CD8-positive, alpha-beta T cell (primary cell): ENCODE measurements at places on chromosomes 2 and 18. TPM values are rescaled to one million over a fixed set of nuclear protein-coding genes. Genes with fewer than 3 reads are reported as not detected.

The ACADL gene
- total RNA-seq, result not detected

The MAL gene
- 56.0 TPM for total RNA-seq

The POTEJ gene
- total RNA-seq, result not detected

The ST8SIA3 gene
- not detected for total RNA-seq

The KCNK3 gene
- total RNA-seq, result not detected

The RGPD4 gene
- 0.42 TPM for total RNA-seq

The CFAP53 gene
- total RNA-seq, result 0.36 TPM

The CERS6 gene
- total RNA-seq, result 17.9 TPM

The SLC11A1 gene
- 0.72 TPM for total RNA-seq

The POTEI gene
- total RNA-seq, result not detected

The SULT1C2 gene
- total RNA-seq, result not detected

GRCh38 chr2:111216811-111217652 lies 96.3 kb downstream of the BCL2L11 start:
- DNase-seq, result no peak

DNA sequence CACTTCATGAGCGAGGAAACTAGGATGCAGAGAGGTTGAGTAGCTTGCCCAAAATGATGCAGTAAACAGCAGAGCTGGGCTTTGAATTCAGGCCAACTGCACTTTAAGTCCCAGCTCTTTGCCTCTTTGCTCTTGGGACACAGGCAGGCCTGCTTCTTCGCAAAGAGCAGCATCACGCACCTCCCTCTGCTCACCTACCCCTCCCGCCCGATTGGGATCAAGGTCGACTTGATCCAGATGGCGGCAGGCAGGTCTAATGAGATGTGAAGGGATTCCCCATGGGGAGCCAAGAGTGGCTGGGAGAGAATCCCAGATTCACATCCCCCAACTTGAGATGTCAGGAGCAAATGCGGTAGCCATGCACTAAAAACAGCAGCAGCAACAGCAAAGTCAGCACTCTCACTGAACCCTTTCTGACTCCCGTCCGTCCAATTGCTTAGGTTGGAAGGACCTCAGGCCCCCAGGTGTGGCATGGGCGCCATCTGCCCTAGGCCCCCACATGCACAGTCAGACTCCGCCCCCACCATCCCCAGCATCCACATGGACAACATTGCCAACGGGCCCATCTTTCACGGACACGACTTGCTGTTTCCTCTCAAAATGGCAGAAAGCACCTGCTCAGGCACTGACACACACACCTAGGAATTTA lies 84.3 kb upstream of the MAP4K4 start:
- no peak for DNase-seq

DNA sequence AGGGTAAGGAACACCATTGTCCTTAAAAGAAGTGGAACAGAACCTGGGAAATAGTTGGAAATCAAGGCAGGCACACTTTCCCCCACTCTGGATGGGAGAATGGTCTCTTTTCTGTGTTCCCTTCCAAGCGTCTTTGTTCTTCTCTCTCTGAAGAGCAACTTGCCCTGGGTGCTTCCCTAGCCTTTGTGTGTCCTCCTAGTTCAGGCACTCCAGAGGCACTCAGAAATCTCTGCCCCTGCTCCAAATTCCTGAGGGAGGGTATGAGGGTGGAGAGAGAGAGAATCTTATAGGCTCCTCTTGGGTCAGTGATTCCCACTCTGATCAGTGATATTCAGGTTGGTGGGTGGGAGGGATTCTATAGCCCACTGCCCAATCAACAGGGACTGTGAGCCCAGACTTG lies 8.8 kb upstream of the SIX2 start:
- no peak for DNase-seq

- DNase-seq, result no peak
These were observed 52.3 kb downstream of the NABP1 start for GRCh38 chr2:191730263-191730662.

DNA sequence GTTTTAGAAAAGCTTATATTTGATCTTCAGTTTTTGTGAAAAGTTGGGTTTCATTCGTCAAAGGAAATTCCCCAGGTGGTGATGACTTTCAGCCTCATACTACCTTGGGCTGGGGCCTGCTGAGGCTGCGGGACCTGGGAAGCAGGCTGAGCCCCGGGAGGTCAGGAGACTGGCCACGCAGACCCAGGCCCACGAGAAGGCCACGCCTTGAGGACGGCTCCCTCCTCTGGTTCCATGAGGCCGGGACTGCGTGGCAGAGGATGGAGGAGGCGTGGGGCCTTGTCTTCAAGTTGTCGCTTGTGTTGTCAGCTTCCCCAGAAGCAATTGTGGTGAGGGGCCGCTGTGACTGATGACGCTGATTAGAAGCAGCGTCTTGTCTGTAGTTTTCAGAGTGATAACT lies 11.8 kb downstream of the CNDP2 start:
- DNase-seq, result no peak

- DNase-seq, result no peak
These were observed 297.0 kb upstream of the GULP1 start for GRCh38 chr2:187994464-187995331.

- DNase-seq, result no peak
These were observed 1.5 kb downstream of the ARPC2 start for GRCh38 chr2:218218268-218219185.

DNA sequence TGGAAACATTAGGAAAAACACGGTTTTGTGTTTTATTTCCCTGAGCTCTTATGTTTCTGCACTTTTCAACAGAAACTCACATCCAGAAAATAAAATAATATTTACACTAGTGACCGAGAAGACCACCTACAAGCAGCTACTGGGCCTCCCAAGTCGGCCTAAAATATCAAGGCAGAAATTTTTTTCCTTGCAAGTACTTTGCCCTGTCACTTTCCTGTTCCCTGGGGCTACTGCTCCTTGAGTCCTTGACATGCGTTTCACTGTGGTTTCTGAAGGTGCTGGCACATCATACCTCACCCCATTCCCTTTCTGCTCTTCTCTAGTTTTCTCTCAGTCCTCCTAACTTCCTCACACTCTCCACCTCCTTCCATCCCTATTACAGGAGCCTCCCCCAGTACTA lies 279.1 kb downstream of the AGPS start:
- DNase-seq, result no peak

- no peak for DNase-seq
These were observed 66.6 kb downstream of the ZFP36L2 start for GRCh38 chr2:43159797-43160196.

DNA sequence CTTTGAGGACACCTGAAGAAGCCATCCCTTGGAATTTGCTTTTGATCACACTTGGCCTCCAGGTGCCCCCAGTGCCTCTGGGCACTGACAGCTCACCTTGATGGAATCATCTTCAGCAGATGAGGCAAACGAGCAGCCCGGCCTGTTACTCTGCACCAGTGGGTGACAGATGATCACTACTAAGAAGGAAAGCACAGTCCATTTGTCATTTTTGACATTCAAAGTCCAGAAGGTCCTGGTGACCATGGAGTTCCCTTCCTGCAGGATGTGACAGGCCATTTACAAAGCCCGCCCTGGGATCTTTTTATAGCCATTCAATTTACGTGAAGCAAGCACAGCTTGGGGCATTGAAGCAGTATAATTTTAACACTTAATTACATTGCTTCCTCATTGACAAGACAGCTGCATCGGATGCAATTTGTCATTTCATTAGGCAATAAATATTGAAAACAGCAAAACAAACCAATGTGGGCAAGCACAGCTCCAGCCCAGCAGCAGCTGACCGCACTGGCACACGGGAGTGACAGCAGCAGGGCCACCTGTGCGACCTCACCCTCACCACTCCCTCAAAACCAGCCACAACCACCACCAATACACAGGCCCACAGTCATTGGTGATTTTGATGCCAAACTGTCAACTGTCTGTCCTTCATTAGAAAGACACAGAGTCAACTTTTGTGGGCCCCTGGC lies 76.0 kb upstream of the SLC66A3 start:
- no peak for DNase-seq

GRCh38 chr2:1997409-1997808 lies 253.1 kb upstream of the PXDN start:
- DNase-seq, result no peak

- no peak for DNase-seq
These were observed 30.9 kb downstream of the HTR2B start for GRCh38 chr2:231093933-231094332.

GRCh38 chr18:48219037-48219809 lies 190.0 kb downstream of the ZBTB7C start:
- DNase-seq, result no peak

- DNase-seq, result no peak
These were observed 34.2 kb downstream of the RAB12 start for GRCh38 chr18:8643326-8643878.
